ENCODE measurements at places on chromosomes 5 and 9.

GRCh38 chr9:88258601-88259000 lies 120.3 kb upstream of the SPATA31C2 start:
- DNase-seq, result no peak

DNA sequence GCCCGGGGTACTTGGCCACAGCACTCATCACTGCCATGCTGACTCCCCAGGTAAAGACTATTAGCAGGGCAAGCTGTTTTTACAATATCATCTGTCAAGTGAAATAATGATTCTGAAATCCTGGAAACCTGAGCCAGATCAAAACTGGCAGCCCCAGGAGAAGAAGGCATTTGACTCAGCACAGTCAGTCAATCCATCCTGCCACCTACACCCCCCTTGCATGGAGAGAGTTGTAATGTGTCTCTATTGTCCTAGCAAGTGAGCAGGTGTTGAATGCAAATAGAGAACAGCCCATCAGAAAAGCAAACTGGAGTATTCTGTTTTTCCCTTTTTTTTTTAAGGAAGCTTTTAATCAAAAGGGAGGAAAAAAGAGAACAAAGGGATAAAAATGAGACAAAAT lies 291.2 kb downstream of the BRINP1 start:
- no peak for DNase-seq

- DNase-seq, result no peak
Measured at GRCh38 chr5:82640916-82641315, 362.8 kb upstream of the RPS23 start.

DNA sequence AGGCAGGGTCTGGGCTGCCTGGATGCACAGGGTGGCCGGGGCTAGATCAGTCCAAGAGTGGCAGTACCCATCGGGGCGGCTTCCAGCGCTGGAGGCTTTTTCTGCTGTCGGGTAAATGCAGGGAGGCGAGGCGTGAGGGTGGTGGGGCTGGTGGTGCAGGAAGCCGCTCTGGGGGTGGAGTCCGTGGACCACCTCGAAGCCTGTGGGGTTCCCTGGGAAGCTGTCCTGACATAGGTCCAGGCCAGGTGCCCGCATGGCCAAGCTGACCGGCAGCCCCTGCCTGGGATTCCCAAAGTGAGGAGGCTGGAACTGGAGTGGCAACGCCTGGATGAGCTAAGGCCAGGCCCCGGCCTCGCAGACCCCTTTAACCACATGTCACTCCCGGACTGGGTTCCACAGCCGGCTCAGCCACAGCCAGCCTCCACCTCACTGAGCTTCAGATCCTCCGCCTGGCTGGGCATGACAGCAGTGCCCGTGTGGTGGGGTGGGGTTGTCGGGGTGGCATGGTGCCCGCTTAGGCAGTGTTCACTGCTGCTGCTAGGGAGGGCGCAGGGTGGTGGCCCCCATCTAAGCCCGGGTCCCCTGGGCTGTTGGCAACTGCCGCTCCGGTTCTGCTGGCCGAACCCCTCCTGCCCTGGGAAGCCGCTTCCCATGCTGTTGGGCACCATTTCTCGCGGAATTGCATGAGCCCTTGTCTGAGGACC lies 1.4 kb upstream of the QRFP start:
- no peak for DNase-seq

- no peak for DNase-seq
Measured at GRCh38 chr5:72108202-72109061, 1.2 kb downstream of the MAP1B start.

GRCh38 chr5:139881143-139881733 lies 85.6 kb downstream of the PSD2 start:
- DNase-seq, result no peak
